Left forelimb (tissue), 1 donor: ENCODE measurements at places on chromosomes 1 and 21.

DNA sequence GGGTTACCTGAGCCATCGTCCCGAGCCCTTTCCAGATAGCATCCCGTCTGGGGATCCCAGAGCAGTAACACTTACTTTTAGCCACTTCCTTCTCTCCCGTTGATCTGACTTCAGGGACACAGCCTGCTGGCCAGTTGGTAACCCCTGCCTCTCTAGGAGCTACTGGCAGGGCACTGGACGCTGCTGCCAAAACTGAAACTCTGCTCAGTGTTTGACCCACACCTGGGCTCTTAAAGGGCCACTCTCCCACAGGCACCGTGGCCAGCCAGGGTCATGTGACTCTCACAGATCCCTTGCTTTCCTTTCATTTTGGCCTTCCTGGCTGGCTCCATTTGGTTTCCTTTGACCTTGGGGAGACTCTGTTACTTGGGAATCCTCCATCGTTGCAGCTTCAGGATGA is at the start of gene PIGR:
Gene PIGR (minus strand): TSS at position 206 of the 400 bp plus-strand sequence. CDS start 5,935 bp downstream, outside the sequence.
- no peak for DNase-seq

GRCh38 chr1:175163702-175164101 is 28.9 kb downstream of the KIAA0040 start:
- no peak for DNase-seq

GRCh38 chr1:247156787-247157232 is 15.0 kb downstream of the ZNF124 start:
- no peak for DNase-seq

DNA sequence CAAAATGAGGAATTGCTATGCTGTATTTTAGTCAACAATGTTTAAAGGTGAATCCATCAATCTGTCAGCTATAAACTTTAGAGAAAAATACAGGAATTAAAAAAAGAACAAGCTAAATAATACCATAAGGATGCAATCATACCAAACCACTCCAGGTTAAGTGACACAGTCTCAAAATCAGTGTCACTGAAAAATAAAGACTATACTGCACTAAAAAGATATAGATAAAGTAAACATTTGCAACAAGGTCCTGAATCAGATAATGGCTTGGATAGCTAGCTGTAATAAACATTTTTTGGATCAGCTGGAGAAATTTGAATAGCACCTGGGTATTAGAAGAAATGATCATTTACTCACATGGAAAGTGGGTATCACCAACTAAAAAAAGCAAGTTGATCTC is 7.8 kb downstream of the GPBP1L1 start:
- DNase-seq = no peak

GRCh38 chr1:226919587-226919986 is 20.5 kb upstream of the COQ8A start:
- DNase-seq = no peak

GRCh38 chr1:227449741-227450441 is 113.5 kb upstream of the ZNF678 start:
- no peak for DNase-seq

DNA sequence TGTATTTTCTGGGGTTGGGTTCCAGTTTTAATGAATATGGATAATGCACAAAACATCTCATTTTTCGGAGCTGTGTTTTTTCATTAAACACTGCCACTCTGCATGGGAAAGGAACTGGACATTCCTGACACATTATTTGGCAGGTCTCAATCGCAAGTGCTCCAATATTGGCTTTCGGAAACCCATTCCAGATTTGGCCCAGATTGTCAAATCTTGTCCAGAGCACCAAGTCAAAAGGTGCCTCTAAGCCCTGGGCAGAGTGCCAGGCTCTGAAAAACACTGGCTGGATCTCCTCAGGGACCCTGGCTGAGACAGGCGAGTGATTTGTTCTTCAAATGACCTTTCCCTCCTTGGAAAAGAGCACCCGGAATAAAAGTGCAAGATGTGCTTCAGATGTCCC is 68.4 kb upstream of the MRPS6 start:
- DNase-seq = no peak

- DNase-seq = no peak
These were observed 33.0 kb upstream of the KCNN3 start for GRCh38 chr1:154902938-154903566.

DNA sequence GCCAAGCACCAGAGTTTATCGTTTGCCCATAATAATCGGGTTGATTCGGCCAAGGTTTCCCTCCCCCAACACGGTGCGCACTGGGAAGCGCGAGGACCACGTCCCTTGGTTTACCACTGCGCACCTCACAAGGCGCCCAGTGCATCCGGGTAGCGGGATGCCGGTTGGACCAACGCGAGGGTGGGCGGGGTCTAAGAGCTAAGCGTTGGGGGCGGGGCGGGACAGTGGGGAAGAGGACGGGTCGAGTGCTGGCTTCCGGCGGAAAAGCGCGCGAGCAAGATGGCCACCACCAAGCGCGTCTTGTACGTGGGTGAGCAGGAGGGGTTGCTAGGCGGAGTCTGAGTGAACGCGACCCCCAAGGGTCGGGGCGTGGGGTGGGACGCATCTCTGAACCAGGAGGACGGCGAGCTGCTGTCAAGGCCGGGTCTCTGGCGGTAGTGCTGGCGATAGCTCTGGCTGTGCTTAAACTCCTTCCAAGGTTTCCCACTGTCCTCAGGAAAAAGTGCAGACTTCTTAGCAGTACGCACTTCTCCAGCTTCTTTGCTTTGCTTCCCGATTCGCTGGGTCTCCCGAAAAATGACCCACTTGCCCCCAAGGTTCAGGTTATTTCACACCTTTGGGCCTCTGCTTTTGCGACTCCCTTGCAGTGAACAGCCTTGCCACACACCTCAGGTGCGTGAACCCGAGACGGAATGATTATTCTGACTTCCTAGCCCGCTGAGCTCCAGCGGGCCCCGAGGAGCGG is at the start of gene PPIE:
Gene PPIE (plus strand): TSS at position 261 of the 745 bp plus-strand sequence. CDS start 19 bp downstream, at position 280.
- DNase-seq = peak; percentile 93

- DNase-seq = no peak
These were observed 244.7 kb downstream of the SDCCAG8 start for GRCh38 chr1:243500512-243500911.

- no peak for DNase-seq
These were observed 10.8 kb upstream of the PALMD start for GRCh38 chr1:99634971-99635624.
